H9 (cell line): ENCODE measurements at places on chromosomes 12 and 14. TPM values are rescaled to one million over a fixed set of nuclear protein-coding genes. Genes with fewer than 3 reads are reported as not detected.

- no peak overlapping the region for H3K4me3 ChIP-seq
- H3K4me1 ChIP-seq: no peaks in the 10 kb centered on the region
- H3K27me3 ChIP-seq: no peaks in the 10 kb centered on the region
Observed at GRCh38 chr12:2074792-2075191, 22.0 kb downstream of the CACNA1C start.

DNA sequence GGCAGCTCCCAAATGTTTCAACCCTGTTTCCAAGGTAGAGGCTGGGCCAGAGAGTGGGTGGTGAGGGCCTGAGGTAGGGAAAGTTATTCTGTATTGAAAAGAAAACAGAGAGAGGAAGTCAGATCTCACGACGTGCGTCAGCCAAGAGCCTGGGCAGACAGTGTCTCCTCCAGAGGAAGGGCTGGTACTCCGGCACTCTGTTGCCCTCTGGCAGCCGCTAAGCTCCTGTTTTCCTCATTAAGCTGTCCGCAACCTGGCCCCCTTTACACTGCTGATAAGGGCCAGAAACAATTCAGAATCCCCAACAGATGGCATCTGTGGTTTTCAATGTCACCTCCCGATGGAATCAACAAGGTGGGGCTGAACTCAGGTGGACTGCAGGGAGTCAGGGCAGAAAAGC is 26.0 kb upstream of the LTBP2 start:
- H3K27me3 ChIP-seq: no peaks in the 10 kb centered on the region
- H3K4me1 ChIP-seq: no peaks in the 10 kb centered on the region
- H3K27ac ChIP-seq: no peak overlapping the region
- DNase-seq: no peak

GRCh38 chr12:40325349-40325960 is 100.7 kb downstream of the LRRK2 start:
- no peak overlapping the region for H3K27ac ChIP-seq
- peak; percentile 44 for DNase-seq
- no peaks in the 10 kb centered on the region for H3K4me1 ChIP-seq
- no peaks in the 10 kb centered on the region for H3K27me3 ChIP-seq

- no peak for DNase-seq
- no peaks in the 10 kb centered on the region for H3K27me3 ChIP-seq
- H3K4me3 ChIP-seq: no peak overlapping the region
Observed at GRCh38 chr14:60311417-60311816, 62.4 kb downstream of the PPM1A start.

DNA sequence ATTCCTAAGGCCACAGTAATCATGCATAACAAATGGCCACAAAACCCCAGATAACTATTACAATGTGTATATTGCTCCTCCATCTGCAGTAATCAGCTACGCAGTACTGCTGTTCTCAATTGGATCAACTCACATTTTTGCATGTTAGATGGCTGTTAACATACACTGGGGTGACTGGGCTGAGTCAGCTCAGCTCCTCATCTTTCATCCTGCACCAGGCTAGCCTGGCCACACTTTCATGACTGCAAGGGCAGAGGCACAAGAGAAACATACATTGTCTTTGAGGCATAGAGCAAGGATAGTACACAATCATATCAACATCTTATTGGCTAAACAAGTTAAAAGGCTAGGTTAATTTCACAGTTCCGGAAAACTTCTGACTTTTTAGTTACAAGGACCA is 306.6 kb downstream of the SLC6A15 start:
- no peaks in the 10 kb centered on the region for H3K27me3 ChIP-seq
- peaks cover 2% of the 10 kb centered on the region; the same call in 1 of the 2 replicates for H3K4me1 ChIP-seq
- H3K27ac ChIP-seq: no peak overlapping the region
- H3K4me3 ChIP-seq: no peak overlapping the region
- DNase-seq: no peak

DNA sequence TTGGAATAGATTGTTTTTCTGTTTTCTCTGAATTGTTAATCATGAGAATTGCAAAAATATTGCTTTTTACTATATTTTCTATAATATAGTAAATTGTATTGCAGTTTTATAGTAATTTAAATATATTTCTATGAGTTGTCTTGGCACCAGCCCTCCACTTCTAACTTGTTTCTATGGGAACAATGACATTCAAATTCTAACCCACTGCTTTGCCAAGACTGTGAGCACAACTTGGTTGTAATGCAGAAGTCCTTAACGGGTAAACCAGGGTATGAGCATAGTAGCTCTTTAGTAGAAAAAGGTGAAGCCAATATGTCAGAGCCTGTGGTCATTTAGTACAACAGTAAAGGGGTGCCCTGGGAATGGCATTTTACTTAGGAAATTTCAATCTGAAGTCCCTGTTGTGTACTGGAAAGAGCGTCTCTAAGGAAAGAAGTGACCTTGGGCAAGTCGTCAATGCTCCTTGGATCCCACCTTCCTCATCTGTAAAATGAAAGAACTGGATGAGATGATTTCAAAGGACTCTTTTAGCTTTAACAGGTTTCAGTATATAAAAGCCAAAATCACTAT is 283.3 kb downstream of the ATP23 start:
- H3K4me3 ChIP-seq: no peak overlapping the region
- no peaks in the 10 kb centered on the region for H3K36me3 ChIP-seq
- H3K4me1 ChIP-seq: no peaks in the 10 kb centered on the region
- no peaks in the 10 kb centered on the region for H3K27me3 ChIP-seq
- H3K27ac ChIP-seq: no peak overlapping the region
- no peak for DNase-seq

- DNase-seq: no peak
- no peaks in the 10 kb centered on the region; the same call in 1 of the 2 replicates for H3K4me1 ChIP-seq
- no peak overlapping the region for H3K4me3 ChIP-seq
- no peak overlapping the region for H3K27ac ChIP-seq
Observed at GRCh38 chr14:43481864-43482263, 1025.2 kb downstream of the FSCB start.

- DNase-seq: peak; percentile 76
- H3K27me3 ChIP-seq: no peaks in the 10 kb centered on the region
- H3K27ac ChIP-seq: no peak overlapping the region
- H3K4me1 ChIP-seq: no peaks in the 10 kb centered on the region; the same call in 1 of the 2 replicates
- H3K4me3 ChIP-seq: no peak overlapping the region
- no peaks in the 10 kb centered on the region for H3K36me3 ChIP-seq
Observed at GRCh38 chr14:67526676-67527459, 6.2 kb upstream of the PLEKHH1 start.

- H3K4me1 ChIP-seq: peaks cover 5% of the 10 kb centered on the region; the same call in 1 of the 2 replicates
- H3K27me3 ChIP-seq: no peaks in the 10 kb centered on the region
- no peak overlapping the region for H3K27ac ChIP-seq
- DNase-seq: no peak
Observed at GRCh38 chr14:24207104-24207551, 1.6 kb downstream of the TSSK4 start.

The TSPAN8 gene
- total RNA-seq: not detected in 2 replicates

The CMTM5 gene
- not detected in 2 replicates for total RNA-seq

The INHBC gene
- not detected in 2 replicates for total RNA-seq

The HHIPL1 gene
- total RNA-seq: 2.6 and 2.9 TPM in 2 replicates

The ZDHHC22 gene
- total RNA-seq: 11.3 and 11.9 TPM in 2 replicates

The SERPINA10 gene
- not detected in 2 replicates for total RNA-seq
